ENCODE measurements at places on chromosomes 12 and 14. TPM values are rescaled to one million over a fixed set of nuclear protein-coding genes. Genes with fewer than 3 reads are reported as not detected.

CMKLR1 gene
- total RNA-seq = not detected

TGM1 gene
- 6.5 TPM for total RNA-seq

RFLNA gene
- total RNA-seq = not detected

PDE3A gene
- not detected for total RNA-seq

All from activated CD4-positive, alpha-beta T cell treated with anti-CD3 and anti-CD28 coated beads, Interleukin-2, amount 10 ng/mL, durations not matched to agents 7 days and 5 days (primary cell).